ENCODE measurements at places on chromosomes 12 and 14. TPM values are rescaled to one million over a fixed set of nuclear protein-coding genes. Genes with fewer than 3 reads are reported as not detected.

GRCh38 chr12:101298426-101298825 lies 18.5 kb downstream of the UTP20 start:
- peak; percentile 36 for DNase-seq
- peaks cover 45% of the 10 kb centered on the region for H3K36me3 ChIP-seq
- peak overlapping the region; percentile 67 for H3K27ac ChIP-seq
- no peak overlapping the region for H3K4me3 ChIP-seq

DNA sequence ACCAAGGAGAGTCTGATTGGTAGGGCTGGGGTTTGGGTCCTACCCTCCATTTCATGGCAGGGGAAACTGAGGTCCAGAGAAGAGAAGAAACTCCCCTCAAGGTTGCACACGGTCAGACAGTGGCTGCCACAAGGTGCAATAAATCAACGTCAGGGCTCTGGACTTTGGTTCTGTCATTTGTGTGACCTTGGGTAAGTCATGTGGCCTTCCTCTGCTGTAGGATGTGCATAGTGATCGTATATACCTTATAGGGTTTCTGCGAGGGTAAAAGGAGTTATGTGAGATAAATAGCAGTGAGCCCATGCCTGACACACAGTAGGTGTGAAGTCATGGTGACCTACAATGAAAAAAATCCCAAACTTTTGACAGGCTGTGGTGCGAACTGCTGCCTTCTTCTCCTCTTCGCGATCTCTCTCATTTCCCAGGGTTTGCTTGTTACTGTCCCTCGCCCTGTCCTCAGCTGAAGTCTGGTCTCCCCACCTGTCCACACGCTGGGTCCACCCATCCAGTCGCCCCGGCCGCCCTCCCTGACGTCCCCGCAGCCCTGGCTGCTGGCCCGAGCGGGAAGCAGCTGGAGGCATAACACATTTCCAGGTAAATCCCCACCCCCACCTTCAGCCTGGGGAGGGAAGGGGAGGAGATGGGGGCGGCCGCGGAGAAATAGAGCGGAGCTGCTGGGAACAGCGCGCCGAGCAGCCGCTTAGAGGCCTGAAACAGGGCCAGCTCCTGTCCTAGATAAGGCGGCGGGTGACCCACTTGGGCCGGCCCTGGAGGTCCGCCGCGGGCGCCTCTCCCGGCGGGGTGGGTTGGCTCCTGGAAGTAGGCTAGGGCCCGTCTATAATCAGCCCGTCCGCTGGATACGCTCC lies 1.8 kb upstream of the FAM222A start:
- H3K4me1 ChIP-seq, result peaks cover 11% of the 10 kb centered on the region
- H3K27me3 ChIP-seq, result peaks cover 23% of the 10 kb centered on the region
- H3K4me3 ChIP-seq, result no peak overlapping the region
- no peaks in the 10 kb centered on the region for H3K36me3 ChIP-seq

- DNase-seq, result no peak
- 0 out of 2 replicates have a peak, but pooled peaks cover 7% of the 10 kb centered on the region for H3K4me1 ChIP-seq
- no peaks in the 10 kb centered on the region for H3K27me3 ChIP-seq
- no peak overlapping the region for H3K27ac ChIP-seq
- H3K4me3 ChIP-seq, result no peak overlapping the region
- no peaks in the 10 kb centered on the region for H3K36me3 ChIP-seq
Measured at GRCh38 chr14:59214702-59215302, 26.3 kb downstream of the DAAM1 start.

- H3K27ac ChIP-seq, result no peak overlapping the region
- DNase-seq, result no peak
- no peaks in the 10 kb centered on the region for H3K4me1 ChIP-seq
- no peaks in the 10 kb centered on the region for H3K27me3 ChIP-seq
- no peak overlapping the region for H3K4me3 ChIP-seq
- H3K36me3 ChIP-seq, result no peaks in the 10 kb centered on the region
Measured at GRCh38 chr12:40672741-40673271, 19.4 kb upstream of the CNTN1 start.

GRCh38 chr12:124571556-124571955 lies 4.1 kb upstream of the NCOR2 start:
- H3K4me1 ChIP-seq, result peaks cover 12% of the 10 kb centered on the region
- H3K36me3 ChIP-seq, result no peaks in the 10 kb centered on the region
- peaks cover 3% of the 10 kb centered on the region for H3K27me3 ChIP-seq
- H3K4me3 ChIP-seq, result no peak overlapping the region
- no peak for DNase-seq

DNA sequence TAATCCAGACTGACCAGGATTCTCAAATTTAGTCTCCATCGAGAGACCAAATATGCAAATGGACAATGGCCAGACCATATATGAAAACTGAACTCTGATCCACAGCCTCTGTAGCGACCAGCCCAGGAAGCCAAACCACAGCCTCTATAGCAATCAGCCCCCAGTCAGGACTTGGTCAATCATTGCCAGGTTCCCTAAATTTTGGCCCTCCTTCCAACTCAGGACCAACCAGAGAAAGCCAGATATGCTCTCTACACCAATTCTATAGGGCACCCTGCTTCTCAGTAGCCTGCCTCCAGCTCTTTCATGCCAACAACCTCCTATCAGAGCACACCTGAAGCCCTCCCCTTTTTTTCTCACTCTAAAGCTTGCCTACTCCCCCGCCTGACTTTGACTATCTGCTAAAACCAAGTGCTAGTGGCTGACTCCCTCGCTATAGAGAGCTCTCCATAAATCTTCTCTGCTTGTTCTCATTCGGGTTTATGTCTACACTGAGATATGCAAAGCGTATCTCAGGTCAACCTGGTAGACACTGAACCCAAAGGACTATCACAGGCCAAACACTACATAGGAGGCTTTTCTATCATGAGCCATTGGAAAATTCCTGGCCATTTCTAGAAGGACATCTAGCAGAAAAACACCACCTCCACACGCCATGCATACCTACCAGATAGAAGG lies 110.5 kb upstream of the FUT8 start:
- no peaks in the 10 kb centered on the region for H3K36me3 ChIP-seq
- no peak overlapping the region for H3K27ac ChIP-seq
- H3K27me3 ChIP-seq, result no peaks in the 10 kb centered on the region
- DNase-seq, result no peak
- no peak overlapping the region for H3K4me3 ChIP-seq
- H3K4me1 ChIP-seq, result peaks cover 34% of the 10 kb centered on the region

DNA sequence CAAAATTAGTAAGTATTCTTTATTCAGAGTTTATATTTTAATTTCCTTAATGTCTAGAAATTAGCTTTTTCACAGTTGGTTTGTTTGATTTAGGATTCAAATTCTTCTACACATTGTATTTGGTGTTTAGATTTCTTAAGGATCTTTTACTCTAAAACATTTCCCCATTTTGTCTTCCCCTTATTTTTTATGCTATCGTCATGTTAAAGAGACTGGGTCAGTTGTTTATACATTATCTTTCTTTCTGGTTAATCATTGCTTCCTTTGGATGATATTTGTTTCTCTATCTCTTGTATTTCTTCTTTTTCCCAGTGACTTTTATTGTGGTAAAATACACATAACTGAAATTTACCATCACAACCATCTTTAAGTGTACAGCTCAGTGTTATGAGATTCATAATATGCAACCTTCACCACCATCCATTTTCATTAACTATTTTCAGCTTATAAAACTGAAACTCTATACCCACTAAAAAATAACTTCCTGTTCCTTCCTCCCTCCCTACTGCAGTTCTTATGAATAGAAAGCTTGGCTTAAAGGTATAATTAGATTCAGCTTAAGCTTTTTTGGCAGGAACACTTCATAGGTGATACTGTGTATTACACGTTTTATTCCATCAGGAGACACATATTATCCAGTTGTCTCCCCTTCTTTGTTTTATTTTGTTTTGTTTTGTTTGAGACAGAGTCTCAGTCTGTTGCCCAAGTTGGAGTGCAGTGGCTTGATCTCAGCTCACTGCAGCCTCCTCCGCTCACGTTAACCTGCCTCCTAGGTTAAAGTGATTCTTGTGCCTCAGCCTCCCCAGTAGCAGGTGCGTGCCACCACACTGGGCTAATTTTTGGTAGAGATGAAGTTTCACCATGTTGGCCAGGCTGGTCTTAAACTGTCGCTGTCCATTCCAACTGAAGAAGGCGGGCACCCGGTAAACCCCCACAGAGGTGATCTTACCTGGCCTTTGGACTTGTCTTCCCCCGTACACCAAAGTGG lies 45.0 kb downstream of the NOPCHAP1 start:
- peaks cover 39% of the 10 kb centered on the region for H3K36me3 ChIP-seq
- H3K27ac ChIP-seq, result no peak overlapping the region
- H3K4me1 ChIP-seq, result peaks cover 29% of the 10 kb centered on the region
- DNase-seq, result no peak
- no peaks in the 10 kb centered on the region for H3K27me3 ChIP-seq

DNA sequence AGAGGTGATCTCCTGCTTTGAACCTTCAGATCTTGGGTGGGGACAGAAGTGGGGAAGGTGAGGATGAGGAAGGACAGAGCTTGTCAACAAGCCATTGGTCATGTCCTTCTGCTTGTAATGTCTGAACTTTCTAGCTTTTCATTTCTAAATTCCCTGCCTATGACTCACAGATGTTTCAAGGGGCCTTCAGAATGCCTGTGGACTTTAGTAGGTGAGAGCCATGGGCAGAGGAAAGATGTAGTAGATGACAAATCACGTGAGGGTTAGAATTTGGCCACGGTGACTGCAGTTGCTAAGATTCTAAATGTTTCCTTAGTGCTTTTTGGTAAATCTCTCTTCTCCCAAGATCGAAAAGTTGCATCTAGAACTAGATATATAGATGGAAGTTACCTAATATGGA lies 18.7 kb upstream of the CREBL2 start:
- no peaks in the 10 kb centered on the region for H3K36me3 ChIP-seq
- peak overlapping the region; percentile 53 for H3K27ac ChIP-seq
- peak overlapping the region; percentile 34 for H3K4me3 ChIP-seq
- peaks cover 13% of the 10 kb centered on the region for H3K4me1 ChIP-seq

GRCh38 chr12:101761350-101761749 lies 22.1 kb upstream of the SYCP3 start:
- no peak overlapping the region for H3K27ac ChIP-seq
- H3K36me3 ChIP-seq, result no peaks in the 10 kb centered on the region

DNA sequence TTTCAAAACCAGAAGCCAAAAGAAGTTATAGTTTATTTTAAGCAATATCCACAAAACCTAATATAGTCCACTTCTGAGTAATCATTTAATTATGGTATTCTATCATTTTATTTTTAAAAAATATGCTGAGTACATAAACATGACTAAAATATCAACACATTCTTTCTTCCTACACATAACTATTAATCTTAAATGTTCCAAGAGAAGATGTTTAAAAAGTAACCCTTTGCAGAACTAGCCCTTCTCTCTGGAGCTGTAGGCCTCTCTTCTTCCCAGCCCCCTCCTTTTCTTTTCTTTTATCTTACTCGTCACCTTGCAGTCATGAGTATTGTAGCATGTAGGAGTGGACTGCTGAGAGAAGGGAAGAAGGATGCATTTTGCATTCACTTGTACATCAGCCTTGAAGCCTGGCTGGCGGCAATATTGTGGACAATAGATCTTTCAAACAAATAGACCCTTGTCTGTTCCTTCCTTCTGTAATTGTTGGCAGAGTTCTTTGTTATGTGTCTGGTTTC lies 941.9 kb downstream of the NRXN3 start:
- H3K27me3 ChIP-seq, result peaks cover 5% of the 10 kb centered on the region
- H3K4me3 ChIP-seq, result no peak overlapping the region
- no peak for DNase-seq
- H3K4me1 ChIP-seq, result peaks cover 16% of the 10 kb centered on the region
- H3K27ac ChIP-seq, result no peak overlapping the region

DNA sequence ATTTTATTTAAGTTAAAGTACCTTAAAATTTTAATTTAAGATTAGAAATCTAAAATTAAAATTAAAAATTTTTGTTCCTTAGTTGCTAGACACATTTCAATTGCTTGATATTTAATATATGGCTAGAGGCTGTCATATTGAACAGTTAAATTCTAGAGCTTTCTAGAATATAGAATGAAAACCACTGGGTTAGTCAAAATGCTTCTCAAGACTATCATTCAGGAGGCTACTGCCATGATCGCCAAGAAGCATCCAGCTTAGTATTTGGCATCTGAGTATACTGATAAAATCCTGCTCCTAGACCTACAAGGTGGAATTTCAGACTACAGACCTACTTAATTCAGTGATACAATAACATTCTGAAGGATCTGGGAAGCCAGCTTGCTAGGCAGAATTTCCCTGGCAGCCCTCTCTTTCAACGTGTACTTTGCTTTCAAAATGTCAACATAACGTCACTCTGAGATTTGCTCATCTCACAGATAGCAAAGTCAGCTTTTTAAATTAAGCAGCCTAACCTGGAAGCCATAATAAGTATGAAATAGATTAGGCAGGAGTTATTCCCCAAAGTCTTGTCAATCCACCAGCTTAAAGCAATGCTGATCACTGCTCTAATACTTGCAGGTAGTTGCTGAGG lies 525.8 kb downstream of the FSCB start:
- DNase-seq, result no peak
- H3K4me3 ChIP-seq, result no peak overlapping the region
- no peaks in the 10 kb centered on the region for H3K4me1 ChIP-seq
- H3K36me3 ChIP-seq, result no peaks in the 10 kb centered on the region

DNA sequence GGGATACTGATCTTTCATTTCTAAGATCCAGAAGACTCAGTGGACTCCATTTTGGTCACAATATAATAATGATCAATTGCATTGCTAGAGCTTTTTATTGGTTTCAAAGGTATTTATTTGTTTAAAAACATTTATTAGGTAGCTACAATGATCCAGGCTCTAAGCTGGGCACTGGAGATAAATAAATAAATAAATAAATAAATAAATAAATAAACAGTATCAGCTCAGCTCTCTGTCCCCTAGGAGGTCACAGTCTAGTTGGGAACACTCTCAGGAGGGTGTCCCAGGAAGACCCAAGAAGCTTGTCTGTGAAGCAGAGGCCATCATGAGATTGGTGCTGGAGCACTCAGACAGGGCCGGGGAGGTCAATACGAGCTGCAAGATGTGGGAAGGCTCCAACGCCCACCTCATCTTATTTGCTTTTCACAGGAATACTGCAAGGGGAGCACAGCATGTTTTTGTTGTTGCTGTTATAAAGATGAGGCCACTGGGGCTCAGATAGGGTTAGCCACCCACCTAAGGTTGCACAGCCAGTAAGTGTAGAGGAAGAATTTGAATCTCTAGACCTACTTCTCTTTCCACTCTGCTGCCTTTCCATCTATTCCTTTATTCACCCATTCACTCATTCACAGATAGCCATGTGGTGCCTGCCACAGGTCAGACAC lies 15.5 kb downstream of the ASB2 start:
- peaks cover 46% of the 10 kb centered on the region for H3K4me1 ChIP-seq
- no peak for DNase-seq
- peaks cover 15% of the 10 kb centered on the region for H3K36me3 ChIP-seq
- H3K27me3 ChIP-seq, result peaks cover 3% of the 10 kb centered on the region
- no peak overlapping the region for H3K4me3 ChIP-seq
- H3K27ac ChIP-seq, result no peak overlapping the region

Gene KRT78
- not detected for total RNA-seq

Gene DPPA3
- not detected for total RNA-seq

Gene ACTR10
- total RNA-seq, result 77.4 TPM

Gene KRT6C
- not detected for total RNA-seq

Gene TMPRSS12
- total RNA-seq, result not detected

Gene TAS2R30
- total RNA-seq, result 0.34 TPM

Gene RNASE1
- total RNA-seq, result not detected

Gene BEGAIN
- total RNA-seq, result 0.08 TPM

Gene PPP1R36
- 0.81 TPM for total RNA-seq

Gene RASSF3
- 19.9 TPM for total RNA-seq

Measured in HFFc6 (cell line).